ENCODE measurements at places on chromosomes 1 and 21.

- DNase-seq = no peak
Observed at GRCh38 chr1:242240077-242240476, 241.2 kb upstream of the MAP1LC3C start.

DNA sequence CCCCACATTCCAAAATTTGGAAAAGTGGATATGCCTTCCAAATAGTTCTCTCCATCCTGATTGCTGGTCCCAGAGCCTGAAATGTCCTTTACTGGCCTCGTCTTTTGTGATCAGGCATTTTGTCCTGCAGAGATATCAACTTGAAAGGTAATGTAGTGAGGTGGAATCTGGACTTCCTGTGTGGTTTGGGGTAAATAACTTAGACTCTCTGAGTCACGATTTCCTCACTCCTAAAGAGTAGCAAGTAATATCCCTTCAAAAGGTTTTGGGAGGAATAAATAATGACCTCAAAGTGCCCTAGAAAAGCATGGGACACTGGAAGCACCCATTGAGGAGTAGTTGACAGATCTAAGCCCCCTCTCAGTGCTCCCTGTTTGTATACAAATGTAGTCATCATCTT, 426.6 kb downstream of the OMA1 start:
- no peak for DNase-seq

- no peak for DNase-seq
Observed at GRCh38 chr1:15427280-15427666, 11.0 kb upstream of the CTRC start.

DNA sequence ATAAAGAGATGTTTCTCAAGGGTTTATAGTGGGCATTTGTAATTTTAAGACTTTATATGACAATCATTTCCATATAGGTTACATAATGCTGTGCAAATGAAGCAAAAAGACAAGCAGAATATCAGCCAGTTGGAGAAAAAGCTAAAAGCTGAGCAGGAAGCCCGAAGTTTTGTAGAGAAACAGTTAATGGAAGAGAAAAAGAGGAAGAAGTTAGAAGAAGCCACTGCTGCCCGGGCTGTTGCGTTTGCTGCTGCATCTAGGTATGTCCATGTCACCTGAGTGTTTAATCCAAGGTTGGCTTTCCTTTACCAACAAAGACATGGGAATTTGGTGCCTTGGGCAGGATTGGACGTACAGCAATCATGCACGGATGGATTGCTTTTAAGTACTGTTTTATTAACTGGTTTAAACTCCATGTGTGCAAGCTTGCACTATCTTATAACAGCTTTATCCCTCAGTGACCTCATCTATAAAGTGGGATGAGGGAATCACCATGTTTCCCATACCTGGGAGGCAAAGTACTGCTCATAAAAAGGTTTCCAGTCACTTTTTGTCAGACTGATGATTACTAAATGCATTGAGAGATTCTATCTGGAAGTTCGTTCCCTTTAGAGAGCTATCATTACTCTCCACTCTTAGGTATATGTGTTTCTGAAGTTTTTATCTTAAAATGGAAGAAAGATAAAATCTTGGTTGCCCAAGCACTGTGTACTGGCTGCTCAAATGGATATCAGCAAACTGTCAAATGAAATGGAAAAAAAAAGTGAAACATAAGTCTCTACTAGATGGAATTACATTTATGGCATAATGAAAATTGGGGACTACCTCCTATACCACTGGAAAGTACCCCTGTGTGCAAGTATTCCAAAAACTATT, 55.1 kb downstream of the MACO1 start:
- no peak for DNase-seq

DNA sequence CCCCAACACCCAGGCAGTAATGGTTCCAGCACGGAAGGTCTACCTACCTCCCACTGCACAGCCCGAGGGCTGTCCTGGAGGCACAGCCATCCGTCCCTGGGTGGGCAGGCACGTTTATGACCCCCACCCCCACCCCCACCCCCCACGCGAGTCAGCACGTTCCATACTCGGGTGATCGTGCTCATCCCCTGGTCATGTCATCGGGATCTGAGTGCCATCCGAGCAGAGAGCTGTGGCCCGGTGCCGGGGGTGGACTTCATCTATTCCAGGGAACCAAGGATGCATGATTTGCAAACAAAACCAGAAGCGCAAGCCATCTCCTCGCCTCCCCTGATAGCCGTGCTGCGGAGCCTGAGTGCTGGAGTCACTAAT, 1.1 kb downstream of the TSPEAR start:
- no peak for DNase-seq

DNA sequence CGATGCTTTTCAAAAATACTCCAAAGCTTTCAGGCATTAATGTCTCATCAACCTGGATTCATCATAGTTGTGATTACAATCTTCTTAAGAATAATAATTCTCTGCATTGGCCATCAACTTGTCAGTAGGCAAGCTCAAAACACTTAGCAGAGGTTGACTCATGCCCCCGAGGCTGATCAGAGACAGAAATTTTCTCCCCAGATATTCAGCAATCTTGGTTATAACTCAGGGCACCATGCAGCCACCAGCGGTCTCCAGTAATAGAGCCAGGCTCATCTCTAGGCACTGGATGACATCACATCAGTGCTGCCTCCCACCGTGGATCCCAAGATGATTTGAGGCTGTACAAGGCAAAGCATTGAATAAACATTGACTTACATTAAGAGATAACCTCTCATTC, 14.3 kb upstream of the IFFO2 start:
- DNase-seq = no peak

GRCh38 chr1:13699510-13699909, 478 bp upstream of the PRDM2 start:
- no peak for DNase-seq

- no peak for DNase-seq
Observed at GRCh38 chr1:228047183-228047466, 35.4 kb upstream of the ARF1 start.

- DNase-seq = no peak
Observed at GRCh38 chr1:203663294-203663693, 36.7 kb downstream of the ATP2B4 start.

DNA sequence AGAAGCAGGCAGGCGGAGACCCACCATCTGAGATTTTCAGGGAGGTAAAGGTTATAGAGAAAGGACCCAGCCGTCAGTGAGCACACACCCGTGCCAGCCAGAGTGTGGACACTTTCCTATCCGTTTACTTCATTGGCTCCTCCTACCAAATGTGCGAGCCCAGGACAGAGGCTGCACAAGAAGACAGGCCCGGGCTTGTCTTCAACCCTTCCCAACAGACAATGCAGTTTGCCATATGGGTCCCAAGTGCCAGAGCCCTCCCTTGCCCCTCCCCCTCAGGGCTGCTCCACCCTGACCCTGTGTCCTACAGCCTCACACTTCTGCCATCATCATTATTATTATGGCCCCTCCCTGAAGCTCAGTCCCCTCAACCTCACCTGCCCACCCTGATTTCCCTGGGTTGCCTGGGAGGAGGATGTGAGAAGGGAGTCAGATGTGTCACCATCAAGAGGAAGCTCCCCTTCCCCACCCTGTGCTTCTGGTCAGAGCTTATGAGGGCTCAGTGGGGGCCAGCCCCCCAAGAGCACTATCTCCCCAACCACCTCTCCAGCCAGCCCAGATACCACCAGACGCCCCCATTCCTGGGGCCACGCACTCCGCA, 9.4 kb downstream of the LAPTM5 start:
- DNase-seq = no peak

GRCh38 chr1:40032240-40032891, 8.2 kb upstream of the CAP1 start:
- peak; percentile 37 for DNase-seq

DNA sequence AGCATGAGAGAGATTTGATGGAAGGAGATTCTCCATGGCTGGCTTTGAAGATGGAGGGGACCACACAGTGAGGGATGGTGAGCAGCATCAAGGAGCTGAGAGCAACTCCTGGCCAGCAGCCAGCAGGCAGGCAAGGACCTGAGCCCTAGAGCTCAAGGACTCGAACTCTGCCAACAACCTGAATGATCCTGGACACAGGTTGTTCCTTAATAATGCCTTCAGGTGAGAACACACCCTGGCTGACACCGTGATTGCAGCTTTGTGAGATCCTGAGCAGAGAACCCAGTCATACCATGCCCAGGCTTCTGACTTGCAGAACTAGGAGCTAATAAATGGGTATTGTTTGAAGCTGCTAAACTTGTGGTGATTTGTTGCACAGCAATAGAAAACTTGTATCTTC, 183.1 kb downstream of the LMX1A start:
- DNase-seq = no peak

DNA sequence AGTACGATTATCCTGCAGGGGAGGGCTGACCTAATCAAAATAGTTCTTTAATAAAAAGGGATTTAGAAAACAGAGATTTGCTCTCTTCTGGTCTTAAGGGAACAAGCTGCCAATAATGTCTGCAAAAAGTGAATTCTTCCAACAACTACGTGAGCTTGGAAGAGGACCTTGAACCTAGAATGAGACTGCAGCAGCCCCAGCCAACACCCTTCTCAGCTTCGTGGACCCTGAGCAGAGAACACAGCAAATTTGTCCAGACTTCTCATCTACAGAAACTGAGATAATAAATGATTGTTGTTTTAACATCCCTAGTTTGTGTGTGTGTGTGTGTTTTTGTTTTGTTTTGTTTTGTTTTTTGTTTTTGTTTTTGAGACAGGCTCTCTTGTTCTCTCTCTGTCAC, 309.4 kb downstream of the GRIK1 start:
- no peak for DNase-seq

DNA sequence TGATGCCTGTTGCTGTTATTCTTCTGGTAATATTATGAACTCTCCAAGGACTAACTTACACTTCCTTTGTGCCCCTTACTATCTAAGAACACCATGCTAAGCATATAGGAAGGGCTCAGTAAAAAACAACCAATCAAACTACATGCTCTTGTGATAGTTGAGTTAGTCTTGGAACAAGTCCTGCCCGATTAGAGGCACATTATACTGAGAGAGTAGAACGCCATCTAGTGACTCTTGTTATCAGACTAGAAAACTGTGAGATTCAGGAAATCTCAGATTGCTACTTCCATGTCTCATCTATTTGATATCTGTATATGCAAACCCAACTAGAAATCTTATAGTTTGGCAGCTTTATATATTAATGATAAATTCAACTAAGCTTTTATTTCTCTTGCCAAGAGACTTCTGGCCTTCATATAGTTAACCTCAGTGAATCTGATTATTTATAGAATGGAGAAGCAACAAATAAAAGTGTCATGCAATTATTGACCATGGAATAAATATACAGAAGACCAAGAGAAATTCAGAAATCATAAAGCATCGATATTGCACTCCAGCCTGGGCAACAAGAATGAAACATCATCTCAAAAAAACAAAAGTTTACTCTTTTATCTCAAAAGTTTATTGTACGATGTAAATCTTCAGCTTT, 7.8 kb upstream of the SRRM1 start:
- no peak for DNase-seq

DNA sequence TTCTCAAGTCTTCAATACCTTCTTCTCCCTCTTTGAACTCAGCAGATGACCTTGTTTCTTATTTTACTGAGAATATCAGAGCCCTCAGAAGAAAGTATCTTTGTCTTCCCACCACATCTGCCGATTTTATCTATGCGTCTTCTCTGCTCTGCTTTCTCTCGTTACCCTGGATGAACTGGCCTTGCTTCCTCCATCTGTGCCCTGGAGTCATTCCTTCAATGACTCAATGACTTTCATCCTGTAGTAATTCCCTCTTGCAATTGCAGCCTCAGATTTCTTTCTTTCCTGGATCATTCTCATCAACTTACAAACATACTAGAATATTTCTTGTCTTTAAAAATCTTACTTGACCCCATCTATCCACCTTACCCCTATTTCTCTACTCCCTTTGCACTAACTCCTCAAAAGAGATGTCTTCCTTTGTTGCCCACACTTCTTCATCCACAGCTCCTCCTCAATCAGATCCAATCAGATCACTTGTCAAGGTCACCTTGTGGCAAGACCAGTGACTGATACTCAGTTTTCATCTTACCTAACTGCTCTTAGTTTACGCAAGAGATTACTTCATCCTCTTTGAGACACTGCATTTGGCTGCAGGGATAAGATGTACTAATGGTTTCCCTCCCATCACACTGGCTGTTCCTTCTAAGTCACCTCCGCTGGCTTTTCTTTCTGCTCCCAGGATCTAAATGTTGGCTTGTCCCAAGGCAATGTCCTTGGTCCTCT, 8.2 kb upstream of the TGFBR3 start:
- no peak for DNase-seq

DNA sequence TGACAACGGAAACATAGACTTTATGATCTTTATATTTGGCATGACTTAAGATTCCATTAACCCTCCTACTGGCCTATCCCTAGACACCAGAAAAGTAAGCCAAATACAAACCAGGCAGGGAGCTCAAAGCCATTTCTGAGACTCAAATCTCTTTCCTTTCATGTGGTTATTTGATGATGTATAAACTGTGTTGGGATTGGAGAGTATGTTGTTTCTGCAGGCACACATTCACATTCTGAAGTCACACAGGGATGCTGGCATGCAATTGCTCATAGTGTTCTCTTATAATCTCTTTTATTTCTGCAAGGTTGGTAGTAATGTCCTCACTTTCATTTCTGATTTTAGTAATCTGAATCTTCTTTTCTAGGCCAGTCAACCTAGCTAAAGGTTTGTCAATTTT, 5.8 kb downstream of the ZMYND12 start:
- no peak for DNase-seq

DNA sequence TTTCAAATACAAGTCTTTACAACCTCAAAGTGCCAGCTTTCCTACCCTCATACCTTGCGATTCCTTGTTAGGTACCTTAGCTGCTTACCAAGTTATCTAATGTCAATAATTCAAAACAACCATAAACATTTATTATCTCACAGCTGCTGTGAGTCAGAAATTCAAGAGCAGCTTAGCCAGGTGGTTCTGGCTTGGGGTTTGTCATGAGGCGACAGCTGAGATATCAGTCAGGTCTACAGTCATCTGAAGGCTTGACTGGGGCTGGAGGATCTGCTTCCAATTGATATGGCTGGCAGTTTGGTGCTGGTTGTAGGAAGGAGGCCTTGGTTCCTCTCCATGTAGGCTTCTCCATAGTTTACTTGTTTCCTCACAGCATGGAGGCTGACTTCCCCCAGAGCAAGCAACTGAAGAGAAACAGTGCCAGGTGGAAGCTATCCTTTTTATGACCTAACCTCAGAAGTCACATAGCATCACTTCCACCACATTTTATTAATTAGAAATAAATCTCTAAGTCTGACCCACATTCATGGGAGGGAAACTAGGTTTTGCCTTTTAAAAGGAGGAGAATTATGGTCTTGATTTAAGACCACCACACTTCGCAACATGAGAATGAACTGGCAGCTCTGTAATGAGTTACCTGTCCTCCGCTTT, 103.3 kb upstream of the FGGY start:
- no peak for DNase-seq

DNA sequence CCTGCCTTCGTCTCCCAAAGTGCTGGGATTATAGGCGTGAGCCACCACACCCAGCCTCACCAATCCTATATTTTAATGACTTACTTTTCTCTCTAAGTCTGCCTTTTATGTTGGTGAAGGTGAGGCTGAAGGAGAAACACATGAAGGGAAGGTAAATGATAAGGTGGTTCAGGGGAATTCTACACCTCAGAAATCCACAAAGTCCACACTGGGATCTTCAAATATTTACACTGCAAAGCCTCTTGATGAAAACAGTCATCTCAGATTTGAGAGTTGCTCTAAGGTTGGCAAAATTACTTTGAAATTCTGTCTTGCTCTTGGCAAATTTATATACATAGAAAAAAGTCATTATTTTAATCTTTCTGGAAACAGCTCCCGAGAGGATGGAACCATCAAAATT, 42.0 kb upstream of the CACHD1 start:
- no peak for DNase-seq

Data from CD8-positive, alpha-beta T cell (primary cell).